ENCODE measurements at places on chromosomes 5 and 9.

DNA sequence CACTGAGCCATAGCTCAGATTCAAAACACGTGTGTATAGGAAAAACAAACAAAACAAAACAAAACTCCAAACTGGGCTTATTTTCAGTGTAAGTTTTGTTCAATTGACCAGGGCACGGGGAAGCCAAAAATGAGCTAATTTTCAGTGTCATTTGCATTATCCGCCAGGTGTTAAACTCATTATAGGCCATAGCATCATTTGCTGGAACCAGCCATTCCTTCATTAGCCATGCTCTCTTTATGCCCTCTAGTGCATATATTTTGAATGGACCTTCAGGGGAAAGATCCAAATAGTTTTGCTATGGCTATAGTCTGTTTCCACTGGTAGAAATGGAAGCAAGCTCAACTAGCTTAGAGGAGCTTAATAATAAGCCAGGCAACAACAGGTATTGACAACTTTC, 1205.2 kb upstream of the DMAC1 start:
- no peak for DNase-seq

- DNase-seq = no peak
Measured at GRCh38 chr9:99782962-99783718, 38.5 kb upstream of the NR4A3 start.

- DNase-seq = no peak
Measured at GRCh38 chr5:133993185-133993936, 11.4 kb downstream of the VDAC1 start.

DNA sequence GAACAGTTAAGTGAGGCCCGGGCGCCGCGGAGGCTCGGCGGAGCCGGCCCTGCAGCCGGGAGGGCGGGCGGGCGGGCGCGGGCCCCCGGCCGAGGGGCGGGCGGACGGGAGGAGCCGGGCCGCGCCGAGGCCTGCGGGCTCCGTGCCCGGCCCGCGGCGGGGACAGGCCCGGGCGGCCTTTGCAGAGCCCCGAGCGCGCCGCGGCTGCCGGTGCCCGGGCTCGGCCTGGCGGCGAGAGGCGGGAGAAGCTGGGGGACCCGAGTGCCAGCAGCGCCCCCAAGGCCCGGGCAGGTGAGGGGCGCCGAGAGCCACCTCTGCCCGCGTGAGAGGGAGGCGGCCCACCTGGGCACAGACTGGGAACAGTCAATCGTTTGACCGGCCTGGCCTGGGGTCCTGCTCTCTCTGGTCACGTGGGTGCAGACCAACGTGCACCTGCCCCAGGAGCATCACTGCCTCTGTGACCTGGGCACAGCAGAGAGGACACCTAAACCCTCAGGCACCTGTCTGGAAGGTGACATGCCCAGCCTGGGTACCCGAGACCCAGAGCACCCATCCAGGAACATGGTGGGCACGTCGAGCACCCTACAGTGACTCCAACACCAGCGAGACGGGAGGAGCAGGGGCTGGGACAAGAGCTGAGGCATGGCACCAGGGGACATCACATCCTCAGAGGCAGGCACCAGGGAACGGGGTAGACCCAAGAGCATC, 531 bp downstream of the MVB12B start:
- DNase-seq = no peak

DNA sequence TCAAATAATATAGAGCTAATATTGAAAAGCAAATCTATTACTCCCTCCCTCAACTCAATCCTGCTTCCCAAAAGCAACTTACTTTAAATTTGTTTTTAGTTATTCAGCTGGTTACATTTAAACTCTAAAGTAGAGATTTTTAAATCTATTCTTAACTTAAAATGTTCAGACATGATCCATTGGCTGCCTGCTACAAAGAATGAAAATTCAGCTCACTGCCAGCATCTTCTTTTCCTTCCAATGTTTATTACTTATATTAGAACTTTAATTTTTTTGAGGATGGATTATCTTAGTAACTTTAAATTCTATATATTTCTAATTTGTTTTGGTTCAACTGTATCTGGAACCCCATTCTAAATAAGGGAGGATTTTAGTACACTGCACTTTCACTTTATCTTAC, 163.2 kb downstream of the TMEM167A start:
- DNase-seq = no peak

- DNase-seq = no peak
Measured at GRCh38 chr5:71971862-71972261, 135.4 kb upstream of the MAP1B start.

DNA sequence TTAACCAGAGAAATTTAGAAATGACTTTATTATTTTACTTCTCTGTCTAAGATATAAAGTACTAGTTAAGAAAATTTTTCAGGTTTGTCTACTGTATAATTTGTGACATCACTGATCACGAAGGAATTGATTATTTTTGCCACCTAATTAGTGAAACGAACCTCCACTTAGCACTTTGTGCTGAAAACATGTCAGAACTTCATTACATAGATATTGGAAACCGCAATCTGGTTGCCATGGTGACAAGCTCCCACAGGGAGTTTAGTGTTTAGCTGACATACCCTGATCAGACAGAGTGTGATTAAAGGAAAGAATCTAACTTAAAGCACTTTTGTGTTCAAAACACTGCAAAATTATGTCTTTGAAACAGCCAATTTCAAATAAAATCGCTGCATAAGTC, 668.4 kb upstream of the CCNG1 start:
- DNase-seq = no peak

DNA sequence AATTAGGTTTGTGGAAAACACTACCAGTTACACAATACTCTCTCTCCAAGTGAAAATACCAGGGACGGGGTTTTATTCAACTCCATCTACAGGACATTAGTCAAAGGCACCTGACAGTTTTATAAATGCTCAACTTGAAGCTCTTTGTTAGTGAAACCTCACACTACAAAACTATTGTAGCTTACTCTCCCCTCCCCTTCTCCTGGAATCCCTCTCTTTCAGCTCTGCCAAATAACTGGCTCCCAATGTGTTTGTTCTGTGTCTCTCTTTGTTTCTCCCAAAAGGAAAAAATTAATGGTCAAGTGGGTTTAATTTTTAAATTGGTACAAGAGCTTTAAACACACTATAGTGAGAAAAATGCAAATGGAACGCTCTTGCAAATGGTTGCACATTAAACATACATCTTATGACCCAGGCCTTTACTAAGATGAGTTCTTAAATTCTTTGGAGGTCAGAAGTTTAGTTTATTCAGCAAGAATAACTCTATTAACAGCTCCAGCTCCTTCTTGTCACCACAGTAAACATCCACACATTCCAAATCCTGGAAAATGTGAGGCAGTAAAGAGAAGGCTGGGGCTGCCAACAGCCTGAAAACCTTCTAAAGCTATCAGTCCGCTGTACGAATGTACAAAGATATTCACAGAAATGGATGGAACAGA, 48.4 kb downstream of the ZNF608 start:
- no peak for DNase-seq
